ENCODE measurements at places on chromosomes 7 and 10. TPM values are rescaled to one million over a fixed set of nuclear protein-coding genes. Genes with fewer than 3 reads are reported as not detected.

DNA sequence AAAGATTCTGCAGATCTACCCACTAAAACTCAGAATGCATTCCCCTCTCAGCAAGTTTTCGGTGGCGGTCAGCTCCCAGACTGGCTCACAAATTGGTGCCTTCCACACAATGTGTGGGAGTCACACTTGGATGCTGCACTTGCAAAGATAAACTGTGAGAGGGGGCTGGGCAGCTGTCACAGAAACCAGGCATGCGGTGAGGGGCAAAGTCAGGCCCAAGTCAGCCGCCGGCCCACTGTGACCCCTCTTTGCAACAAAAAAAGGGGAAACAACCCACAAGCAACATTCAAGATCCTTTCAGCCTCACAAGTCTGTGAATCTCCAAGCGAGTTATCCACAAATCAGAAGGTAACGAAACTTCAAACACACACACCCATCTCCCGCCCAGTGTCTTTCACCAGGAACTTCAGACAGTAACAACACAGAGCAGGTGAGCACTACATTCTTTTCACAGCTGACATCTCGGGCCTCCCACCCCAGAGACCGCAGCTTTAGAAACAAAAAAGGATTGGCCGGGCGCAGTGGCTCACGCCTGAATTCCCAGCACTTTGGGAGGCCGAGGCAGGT, 32.0 kb downstream of the SNX8 start:
- peak; percentile 78 for DNase-seq

CDK13 gene
- 15.5 TPM for polyA plus RNA-seq

AGAP9 gene
- 9.1 TPM for polyA plus RNA-seq

GRCh38 chr7:87007038-87007437, 52.4 kb downstream of the ELAPOR2 start:
- DNase-seq, result no peak

HKDC1 gene
- 8.3 TPM for polyA plus RNA-seq

DNA sequence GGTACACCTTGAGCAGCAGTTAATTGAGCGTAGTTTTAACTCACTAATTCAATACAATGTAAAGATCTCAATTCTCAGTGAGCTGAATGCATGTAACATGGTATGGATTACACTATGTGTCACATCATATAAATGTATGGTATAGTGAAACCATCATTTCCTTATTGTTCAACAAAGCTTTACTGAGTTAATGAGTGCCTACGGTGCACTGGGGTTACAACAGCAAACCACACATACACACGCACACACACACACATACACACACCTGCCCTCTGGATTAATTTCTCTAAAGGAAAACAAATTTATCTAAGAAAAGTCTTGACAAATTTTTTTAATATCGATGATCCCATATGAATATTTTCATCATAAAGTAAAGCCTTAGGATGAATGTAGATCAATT, 369.1 kb downstream of the MALRD1 start:
- DNase-seq, result no peak

DNA sequence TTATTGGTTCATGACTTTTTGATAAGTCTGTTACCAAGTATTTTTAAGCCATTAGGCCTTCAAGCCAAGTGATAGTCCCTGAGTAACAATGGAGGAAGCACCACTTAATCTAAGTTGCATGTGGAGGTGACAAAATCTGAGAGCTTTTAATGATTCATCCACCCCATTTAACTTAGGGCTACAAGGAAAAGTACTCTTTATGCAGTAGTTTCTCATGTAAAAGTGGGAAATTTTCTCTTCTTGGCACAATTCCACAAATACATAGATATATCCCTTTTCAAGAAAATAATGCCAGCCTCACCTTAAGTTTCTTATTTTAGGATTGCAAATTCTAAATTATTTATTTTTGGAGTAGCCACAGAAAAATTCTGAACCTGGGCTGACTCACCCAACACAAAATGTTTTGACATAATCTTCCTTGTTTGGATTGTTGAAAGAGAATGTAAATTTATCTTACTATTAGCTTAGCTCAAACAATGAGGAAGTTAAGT, 85.7 kb downstream of the SUGCT start:
- no peak for DNase-seq

DNA sequence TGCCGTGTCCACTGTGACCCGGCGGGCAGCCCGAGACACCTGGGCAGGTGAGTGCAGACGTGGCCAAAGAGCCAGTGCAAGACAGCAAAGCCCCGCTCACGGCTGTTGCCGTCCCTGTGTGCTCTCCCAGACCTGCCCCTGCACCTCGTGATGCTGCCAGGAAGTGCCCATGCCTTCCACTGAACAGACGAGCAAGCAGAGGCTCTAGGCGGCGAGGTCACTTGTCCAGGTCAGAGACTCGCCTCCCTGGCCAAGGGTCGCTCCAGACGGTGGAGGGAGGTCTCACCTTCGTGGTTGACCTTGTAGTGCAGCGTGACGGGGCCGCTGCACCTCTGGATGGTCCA, 78.2 kb upstream of the GNA12 start:
- DNase-seq, result peak; percentile 64

GRCh38 chr10:24153537-24153936, 55.4 kb upstream of the KIAA1217 start:
- peak; percentile 32 for DNase-seq

- DNase-seq, result no peak
Measured at GRCh38 chr7:78198756-78199155, 400.2 kb downstream of the PHTF2 start.

MEST gene
- 23.6 TPM for polyA plus RNA-seq

WDR86 gene
- polyA plus RNA-seq, result 1.8 TPM

- DNase-seq, result no peak
Measured at GRCh38 chr10:33773253-33773573, 438.7 kb upstream of the NRP1 start.

GRCh38 chr7:16063221-16063620, 358.1 kb downstream of the CRPPA start:
- no peak for DNase-seq

WDFY4 gene
- polyA plus RNA-seq, result 1.7 TPM

NCF1 gene
- polyA plus RNA-seq, result 0.92 TPM

SPDYE8 gene
- not detected for polyA plus RNA-seq

CDHR1 gene
- polyA plus RNA-seq, result 0.47 TPM

DNA sequence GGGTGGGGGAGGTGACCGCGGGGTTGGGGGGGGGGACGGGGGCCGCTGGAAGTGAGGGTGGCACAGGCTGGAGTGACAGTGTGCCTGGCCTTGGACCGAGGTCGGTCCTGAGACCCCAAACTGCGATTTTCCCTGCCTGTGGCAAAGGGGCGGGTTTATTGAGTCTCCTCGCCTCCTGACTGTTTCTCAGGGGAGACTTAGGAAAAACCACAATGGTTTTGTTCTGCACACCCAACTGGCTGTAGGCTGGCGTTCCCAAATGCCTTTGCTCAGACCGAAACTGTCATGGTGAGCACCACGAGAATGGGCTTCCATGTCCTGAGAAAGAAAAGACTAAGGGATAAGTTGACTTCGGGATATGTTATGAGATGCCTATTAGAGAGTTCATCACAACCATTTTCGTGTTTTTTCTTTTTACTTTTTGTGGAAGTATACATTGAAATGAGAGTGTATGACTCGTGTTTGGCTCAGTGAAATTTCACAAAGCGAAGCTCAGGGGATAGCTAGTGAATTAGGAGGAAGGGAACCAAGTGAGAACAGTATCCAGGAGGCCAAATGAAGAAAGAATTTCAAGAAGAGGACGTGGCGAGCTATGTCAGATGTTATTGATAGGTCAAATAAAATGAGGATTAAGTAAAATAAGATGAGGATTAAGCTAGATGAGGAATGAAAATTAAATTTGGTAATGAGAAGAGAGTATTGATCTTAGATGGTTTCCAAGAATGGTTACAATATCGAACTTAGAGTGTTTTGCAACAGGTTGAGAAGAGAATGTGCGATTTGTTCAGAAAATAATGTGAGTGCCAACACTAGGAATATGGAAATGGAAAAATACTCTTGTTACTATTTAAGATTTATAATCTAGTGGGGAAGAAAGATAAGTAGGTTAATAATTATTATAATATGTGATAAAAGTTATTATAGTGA, 918 bp downstream of the NET1 start:
- no peak for DNase-seq

CALHM1 gene
- not detected for polyA plus RNA-seq

DNA sequence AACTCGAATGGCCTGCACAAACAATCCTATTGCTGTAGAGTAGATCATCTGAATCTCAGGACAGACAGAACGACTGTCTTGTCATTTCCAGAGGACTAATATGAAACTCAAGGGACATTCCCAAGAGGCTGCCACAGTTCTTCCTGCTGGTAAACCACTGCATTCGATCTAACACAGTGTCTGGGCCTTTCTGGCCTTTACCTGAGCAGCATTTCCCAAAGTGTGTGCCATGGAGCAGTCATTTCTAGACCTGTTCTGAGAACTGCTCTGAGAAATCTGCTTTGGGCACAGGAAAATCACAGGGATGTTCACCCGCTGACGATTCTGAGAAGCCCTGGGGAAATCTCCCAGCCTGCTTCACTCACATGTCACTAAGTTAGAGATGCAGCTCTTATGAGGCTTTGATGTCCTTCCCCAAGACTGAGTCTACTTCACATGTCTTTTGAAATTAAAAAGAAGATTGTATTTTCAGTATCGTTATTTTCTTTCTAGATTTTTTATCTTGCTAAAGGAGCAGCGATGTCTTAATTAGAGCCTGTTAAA, 18.4 kb downstream of the GPNMB start:
- DNase-seq, result no peak

DNA sequence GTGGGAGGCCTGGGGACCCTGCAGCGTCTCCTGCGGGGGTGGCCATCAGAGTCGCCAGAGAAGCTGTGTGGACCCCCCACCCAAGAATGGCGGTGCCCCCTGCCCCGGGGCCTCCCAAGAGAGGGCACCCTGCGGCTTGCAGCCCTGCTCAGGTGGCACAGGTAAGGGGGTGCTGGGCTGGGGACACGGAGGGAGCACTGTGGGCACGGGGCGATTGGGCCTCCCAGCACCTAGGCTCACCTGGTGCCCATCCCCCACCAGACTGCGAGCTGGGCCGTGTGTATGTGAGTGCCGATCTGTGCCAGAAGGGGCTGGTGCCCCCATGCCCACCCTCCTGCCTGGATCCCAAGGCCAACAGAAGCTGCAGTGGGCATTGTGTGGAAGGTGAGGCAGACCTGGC, 29.6 kb upstream of the ZNF467 start:
- DNase-seq, result no peak

- DNase-seq, result no peak
Measured at GRCh38 chr7:22231806-22232205, 125.1 kb downstream of the RAPGEF5 start.

DNA sequence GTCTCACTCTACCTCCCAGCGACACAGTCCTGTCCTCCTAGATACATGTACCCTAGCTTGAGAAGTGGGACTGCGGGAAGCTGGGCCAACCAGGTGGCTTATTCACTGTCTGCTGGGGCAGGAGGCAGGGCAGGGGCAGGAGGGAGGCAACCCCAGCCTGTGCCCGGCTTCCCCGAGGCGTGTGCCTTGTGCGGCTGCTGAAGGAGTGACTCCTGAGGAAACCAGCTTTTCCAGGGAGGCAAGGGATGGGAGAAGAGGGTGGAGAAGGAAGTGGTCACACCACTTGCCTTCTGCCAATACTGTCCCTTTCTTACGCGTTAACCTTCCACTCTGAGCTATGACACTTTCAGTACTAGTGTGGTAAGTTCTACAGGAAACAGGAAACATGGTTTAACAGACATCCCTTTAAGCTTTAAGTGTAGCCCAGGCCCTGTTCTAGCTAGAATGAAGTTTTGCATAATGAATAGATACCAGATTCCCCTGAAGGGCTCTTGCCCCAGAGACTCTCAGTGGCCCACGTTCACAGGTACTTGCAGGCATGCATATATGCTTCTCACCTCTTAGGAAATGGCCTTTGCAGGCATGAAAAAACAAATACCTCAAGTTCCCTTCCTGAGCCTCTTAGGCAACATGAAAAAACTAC, 40.6 kb downstream of the SYPL1 start:
- DNase-seq, result no peak

NAT16 gene
- not detected for polyA plus RNA-seq

DNA sequence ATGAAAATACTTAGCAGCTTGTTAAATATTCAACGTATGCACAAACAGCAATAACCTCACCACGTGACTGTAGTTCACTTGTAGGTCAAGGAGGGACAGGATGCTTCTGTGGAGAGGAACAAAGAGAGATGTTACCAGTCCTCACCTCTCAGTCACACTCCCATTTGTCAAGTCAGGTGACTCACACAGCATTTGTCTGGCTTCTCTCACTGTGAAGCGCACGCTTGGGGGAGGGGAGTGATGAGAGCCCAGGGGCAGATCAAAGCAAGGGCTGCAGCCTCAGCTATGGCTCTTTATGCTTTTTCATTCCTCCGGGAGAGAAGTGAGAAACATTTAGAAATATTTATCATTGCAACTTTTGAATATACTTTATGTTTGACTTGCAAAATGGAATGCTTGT, 2.9 kb upstream of the RBM20 start:
- DNase-seq, result peak; percentile 77

DNA sequence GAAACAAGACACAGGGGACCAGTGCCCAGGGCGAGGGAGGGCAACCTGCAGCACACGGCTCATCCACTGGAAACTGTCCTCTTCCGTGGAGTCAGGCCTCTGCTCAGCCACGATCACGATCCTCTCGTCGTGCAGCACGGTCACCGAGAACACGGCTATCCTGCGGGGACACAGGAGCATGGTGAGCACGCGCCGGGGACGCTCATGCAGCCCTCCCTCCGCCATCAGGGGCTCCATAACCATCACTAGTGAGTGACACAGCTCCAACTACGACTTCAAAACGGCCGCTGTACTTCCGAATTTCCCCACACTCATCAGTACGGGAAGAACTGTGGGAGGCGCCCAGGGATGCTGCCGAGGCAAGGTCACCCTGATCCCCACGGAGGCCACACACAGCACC, 227.9 kb downstream of the ZMYND11 start:
- DNase-seq, result no peak

- no peak for DNase-seq
Measured at GRCh38 chr10:107692072-107692471, 527.6 kb upstream of the SORCS1 start.

DNA sequence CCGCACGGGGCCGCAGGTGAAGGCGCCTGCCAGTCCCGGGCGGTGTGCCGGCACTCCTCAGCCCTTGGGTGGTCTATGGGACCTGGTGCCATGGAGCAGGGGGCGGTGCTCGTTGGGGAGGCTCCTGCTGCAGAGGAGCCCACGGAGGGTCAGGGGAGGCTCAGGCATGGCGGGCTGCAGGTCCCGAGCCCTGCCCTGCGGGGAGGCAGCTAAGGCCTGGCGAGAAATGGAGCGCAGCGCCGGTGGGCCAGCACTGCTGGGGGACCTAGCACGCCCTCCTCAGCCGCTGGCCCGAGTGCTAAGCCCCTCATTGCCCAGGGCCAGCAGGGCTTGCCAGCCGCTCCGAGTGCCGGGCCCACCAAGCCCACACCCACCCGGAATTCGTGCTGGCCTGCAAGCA, 18.9 kb downstream of the AKR1E2 start:
- no peak for DNase-seq

CAV2 gene
- polyA plus RNA-seq, result 23.1 TPM
